ENCODE measurements at places on chromosomes 2 and 18. TPM values are rescaled to one million over a fixed set of nuclear protein-coding genes. Genes with fewer than 3 reads are reported as not detected.

- DNase-seq, result peak; percentile 6
Observed at GRCh38 chr2:169928463-169928864, 101.2 kb downstream of the UBR3 start.

Gene NFU1
- 52.9 TPM for polyA plus RNA-seq

DNA sequence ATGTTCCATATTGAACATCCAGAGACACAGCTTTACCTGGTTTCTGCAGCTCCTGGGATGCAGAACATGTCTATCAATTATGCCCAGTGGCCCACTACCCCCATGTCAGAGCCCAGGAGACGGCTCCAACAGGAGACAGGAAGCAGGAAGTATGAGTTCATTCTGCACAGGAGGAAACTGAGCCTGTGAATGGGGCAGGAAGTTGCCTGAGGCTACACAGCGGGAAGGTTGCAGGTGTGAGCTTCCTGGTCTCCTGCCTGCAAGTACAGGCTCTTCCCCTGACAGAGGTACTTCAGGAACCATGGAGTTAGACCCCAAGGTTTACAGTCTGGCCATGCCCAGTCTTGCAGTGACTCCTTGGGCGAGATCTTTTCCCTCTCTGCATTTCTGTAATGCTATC lies 2.8 kb upstream of the BOK start:
- no peak for DNase-seq

DNA sequence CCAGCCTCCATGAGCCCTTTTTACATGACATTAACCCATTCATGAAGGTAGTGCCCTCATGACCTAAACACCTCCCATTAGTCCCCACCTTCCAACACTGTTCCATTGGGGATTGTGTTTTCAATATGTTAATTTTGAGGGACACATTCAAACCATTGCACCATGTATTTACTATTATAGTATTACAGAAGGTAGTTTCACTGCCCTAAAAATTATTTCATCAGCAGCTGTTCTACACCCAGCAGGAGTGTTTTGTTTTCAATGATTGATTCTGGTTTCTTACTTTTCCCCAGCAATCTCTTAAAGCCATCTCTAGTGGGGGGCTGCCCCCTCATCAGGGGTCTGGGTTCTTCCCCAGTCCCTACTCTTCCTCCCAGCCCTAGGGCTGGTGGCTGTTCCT lies 71.9 kb downstream of the CERS6 start:
- DNase-seq, result no peak

DNA sequence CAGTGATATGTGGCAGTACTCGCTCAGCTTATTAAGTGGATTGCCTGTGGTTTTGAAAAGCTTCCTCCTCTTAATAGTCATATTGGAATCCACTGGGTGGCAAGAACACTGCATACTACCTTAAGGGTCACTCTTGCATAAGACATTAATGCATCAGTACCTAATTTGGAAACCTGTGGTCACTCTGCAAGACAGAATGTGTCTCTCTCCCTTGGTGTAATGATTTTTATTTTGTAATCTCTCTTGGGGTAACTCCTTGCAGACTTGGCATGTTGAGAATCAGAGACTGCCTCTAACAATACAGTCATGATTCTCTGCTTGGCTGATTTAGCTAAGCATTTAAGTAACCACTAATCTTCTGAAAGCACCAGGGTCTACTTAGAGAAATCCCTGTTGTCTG lies 33.0 kb upstream of the IER3IP1 start:
- no peak for DNase-seq

Gene SLC35F6
- polyA plus RNA-seq, result 14.1 TPM

- DNase-seq, result no peak
Observed at GRCh38 chr2:3488061-3488531, 31.2 kb downstream of the ADI1 start.

DNA sequence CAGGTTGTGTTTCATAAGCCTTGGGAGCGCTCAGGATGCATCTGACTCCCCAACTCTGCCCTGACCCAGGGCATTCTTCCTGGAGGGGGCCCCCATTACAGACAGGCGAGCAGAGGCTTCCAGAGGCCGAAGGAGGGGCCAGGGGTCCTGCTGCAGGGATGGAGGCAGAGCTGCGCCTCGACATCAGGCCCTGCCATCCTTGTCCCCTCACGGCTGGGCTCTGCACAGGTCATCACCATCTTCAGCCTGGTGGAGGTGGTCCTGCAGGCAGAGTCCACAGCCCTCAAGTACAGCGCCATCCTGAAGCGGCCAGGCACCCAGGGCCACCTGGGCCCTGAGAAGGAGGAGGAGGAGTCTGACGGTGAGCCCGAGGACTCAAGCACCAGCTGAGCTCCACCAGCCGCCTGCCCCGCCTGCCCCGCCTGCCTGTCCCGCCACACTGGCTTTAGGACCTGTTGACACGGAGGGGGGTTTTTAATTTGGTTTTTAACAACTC lies 42.3 kb upstream of the ALPP start:
- DNase-seq, result no peak

DNA sequence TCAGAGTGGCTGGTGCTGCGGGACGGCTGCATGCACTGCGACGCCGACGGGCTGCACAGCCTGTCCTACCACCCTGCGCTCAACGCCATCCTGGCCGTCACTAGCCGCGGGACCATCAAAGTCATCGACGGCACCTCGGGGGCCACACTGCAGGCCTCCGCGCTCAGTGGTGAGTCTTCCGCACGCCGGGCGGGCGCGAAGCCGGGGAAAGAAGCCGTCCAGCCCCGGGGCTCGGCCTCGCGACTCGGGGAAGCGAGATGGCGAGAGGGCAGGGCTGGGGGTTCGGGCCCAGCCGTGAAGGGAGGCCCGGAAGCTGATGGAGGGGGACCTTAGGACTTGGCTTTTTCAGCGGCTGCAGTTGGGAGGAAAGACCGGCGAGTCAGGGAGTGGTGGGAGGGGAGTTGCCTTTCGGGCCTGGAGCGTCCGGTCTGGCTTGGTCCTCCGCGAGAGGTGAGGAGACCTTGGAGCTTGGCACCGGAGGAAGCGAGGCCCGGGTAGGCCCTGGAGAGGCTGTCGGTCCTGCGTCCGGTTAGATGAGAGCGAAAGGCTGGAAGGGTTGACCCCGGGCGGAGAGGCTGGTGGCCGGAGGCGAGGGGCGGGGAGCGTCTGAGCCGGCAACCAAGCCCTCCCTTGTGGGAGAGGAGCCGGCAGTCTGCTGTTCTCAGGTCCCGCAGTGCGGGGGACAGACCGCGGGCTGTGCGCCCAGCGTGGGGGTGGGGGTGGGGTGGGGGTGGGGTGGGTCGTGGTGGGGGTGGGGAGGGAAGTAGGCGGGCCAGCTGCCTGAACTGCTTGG lies 691 bp downstream of the BIRC6 start:
- no peak for DNase-seq

Gene MGAT4A
- 37.5 TPM for polyA plus RNA-seq

Gene ACKR3
- 92.9 TPM for polyA plus RNA-seq

- no peak for DNase-seq
Observed at GRCh38 chr2:207370646-207371045, 159.1 kb upstream of the CREB1 start.

Gene PLB1
- polyA plus RNA-seq, result 3.2 TPM

Gene PRKAG3
- 0.07 TPM for polyA plus RNA-seq

Gene CDCA7
- 75.9 TPM for polyA plus RNA-seq

Gene GKN1
- not detected for polyA plus RNA-seq
